ENCODE measurements at places on chromosomes 1 and 21.
A peak's percentile ranks its signal among the peaks of the same experiment; 100 is the strongest.

DNA sequence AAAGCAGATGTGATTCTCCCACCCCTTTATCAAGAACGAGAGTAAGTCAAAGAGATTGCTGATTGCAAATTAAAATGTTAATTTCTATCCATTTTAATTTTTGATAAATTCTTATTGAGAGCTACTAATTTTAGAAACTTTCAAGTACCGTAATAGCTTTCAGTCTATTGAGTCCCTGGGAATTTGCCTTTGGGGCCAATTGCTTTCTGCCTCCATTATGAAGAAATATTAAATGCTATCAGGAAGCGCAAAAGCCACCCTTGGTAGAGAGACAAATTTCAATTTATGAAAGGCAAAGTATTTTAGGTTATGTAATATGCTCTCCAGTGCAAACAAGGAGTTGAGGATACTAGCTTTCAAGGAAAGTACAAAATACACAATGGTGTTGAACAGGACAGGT is 332.2 kb downstream of the RGS7 start:
- DNase-seq = no peak

DNA sequence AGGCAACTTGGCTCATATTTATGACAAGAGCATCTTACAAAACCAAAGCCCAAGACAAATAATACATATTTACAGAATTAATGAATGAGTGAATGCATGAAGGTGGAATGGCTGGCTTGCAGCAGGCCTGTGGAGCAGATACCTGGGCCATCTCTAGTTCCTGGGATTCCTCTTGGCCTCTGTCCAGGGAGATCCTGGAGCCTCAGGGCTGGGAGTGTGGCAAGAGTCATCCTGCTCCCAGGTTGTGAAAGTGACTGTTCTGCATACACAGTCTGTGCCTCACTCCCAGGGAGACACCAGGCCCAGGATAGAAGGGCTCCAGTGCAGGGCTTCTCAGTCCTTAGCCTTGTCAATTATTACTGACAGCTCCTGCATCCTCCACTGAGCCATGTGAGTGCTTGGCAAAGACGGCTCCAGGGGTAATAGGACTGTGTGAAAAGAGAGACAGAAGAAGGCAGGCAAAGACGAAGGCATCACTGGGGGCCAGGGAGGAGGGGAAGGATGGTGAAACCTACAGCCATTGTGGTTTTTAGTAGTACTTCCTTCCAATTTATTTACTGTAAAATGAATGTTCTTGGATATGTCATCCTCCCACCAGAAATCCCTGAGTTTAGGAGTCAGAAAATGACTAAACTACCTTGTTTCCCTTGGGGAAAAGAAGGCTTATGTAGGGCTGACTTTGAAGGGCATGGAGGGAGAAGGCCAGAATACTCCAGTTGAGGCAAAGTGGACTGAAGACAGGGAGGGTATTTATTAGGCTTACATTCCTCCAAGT is 14.3 kb upstream of the KPRP start:
- DNase-seq = no peak

- no peak for DNase-seq
These were observed 29.4 kb downstream of the SPSB1 start for GRCh38 chr1:9321986-9322660.

- no peak for DNase-seq
These were observed 17.1 kb downstream of the RGL1 start for GRCh38 chr1:183821889-183822611.

DNA sequence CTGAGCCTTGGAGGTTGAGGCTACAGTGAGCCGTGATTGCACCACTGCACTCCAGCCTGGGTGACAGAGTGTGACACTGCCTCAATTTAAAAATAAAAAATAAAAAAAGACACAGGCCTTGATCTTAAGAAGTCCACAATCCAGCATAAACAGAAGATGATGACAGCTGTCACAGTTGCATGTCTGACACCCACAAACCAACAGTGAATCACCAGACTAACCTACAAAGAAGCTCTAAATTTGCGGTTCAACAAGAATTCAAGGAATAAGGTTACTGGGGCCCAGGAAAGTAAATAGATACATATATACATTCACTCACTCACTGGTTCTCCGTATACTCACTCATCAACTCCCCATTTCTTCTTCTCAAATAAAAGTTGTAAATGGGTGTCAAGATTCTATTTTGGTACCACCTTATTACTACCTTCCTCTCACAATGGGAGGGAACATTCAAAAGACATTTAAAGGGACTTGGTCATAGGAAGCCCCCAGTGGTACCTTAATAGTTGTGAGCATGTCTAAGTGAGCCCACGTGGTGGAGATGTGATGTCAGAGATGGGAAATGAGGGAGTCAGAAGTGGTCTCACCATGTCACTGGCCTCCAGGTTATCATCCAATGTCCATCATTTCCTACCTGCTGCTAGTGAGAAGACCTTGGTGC is 66.9 kb upstream of the PRDX6 start:
- DNase-seq = no peak

GRCh38 chr1:114482585-114482984 is 28.4 kb downstream of the TRIM33 start:
- DNase-seq = no peak

GRCh38 chr1:156601122-156601830 is at the start of gene GPATCH4:
Gene GPATCH4 (minus strand): TSS chr1:156601479.
- peak; percentile 53 for DNase-seq

DNA sequence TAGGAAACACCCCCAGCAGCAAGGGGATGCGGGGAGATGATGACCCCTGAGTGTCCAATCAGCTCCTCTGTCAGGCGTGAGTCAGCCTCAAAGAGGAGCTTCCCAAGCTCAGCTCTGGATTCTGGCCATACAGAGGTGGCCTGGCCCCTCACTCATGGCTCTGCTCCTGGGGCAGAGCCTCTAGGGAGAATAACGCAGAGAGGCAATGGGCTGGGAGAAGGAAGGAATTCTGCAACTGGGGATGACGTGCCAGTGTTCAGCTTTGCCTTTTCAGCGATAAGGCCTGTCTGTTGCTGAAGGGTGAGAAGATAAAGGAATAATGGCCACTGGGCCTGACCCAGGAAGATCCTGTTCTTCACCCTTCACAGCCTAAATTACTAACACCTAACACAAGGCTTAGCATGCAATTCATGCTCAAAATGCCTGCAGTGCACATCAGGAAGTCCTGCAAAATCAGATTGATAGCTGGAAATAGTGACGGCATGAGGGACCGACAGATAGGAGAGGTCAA is 92.2 kb downstream of the TBX19 start:
- no peak for DNase-seq

- DNase-seq = no peak
These were observed 1649.2 kb downstream of the AMY1C start for GRCh38 chr1:105398909-105399308.

GRCh38 chr1:81954534-81955020 is 153.8 kb downstream of the ADGRL2 start:
- no peak for DNase-seq

GRCh38 chr1:161305867-161306519 is 3.8 kb downstream of the MPZ start:
- DNase-seq = peak; percentile 80

- DNase-seq = no peak
These were observed 22.9 kb downstream of the SPSB1 start for GRCh38 chr1:9315411-9316079.

- DNase-seq = no peak
These were observed 2.3 kb downstream of the LDLRAD2 start for GRCh38 chr1:21814241-21814918.

GRCh38 chr1:237712586-237713157 is 178.1 kb downstream of the ZP4 start:
- DNase-seq = no peak

GRCh38 chr1:22241250-22241649 is 98.4 kb upstream of the WNT4 start:
- no peak for DNase-seq

GRCh38 chr1:44661781-44662682 is 12.2 kb downstream of the TMEM53 start:
- no peak for DNase-seq

DNA sequence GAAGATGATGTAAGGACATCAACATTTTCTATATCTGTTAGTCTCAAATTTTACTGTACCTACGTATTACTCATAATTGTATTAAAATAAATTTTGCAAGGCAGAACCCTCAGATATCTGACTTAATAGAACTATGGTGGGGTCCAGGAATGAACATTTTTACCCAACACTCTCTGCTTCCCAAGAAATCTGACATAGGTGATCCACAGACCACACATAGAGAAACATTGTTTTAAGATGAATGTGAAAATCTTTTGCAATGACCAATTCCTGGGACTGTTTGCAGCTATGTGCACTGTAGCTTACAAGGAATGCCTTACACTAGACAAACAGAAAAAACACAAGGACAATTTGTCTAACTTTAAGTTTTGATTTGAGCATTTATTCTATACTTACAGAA is 645.6 kb upstream of the ADGRL2 start:
- DNase-seq = no peak

DNA sequence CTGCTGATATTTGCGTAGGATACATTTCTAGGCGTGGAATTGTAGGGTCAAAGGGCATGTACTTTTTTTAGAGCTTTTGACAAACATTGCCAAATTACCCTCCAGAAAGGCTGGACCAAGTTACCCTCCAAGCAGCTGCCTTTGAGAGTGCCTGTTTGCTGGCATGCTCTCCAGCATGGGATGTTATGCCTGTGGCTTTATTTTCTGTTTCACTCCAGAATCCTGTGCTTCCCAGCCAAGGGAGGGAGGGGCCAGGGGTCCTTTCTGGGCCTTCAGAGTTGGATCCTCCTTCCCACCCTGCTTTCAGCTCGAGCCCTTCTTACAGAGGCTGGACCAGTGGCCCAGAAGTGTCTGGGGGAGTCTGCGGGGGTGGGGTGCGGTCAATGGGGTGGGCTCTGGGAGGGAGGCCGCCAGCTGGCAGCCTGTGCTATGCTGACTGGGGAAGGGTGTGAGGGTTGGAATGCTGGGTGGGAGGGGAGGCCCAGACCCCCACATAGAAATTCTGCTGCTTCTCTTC is 81.2 kb downstream of the EPHB2 start:
- no peak for DNase-seq

- DNase-seq = no peak
These were observed 55.2 kb downstream of the SDC3 start for GRCh38 chr1:30853350-30853749.

- no peak for DNase-seq
These were observed 1.2 kb downstream of the PTPN14 start for GRCh38 chr1:214550013-214550856.

DNA sequence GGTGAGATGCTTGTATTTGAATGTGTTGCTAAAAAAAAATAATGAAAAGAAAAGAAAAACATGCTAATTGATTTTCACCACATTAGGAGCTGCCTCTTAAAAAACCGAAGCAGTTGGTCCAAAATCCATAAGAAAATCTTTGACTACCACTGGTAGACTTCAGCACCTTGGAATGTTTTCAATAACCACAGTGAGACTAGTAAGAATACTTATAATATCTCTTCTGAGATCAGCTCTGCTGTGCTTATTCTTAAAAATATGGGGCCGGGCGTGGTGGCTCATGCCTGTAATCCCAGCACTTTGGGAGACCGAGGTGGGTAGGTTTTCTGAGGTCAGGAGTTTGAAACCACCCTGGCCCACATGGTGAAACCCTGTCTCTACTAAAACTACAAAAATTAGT is 15.1 kb downstream of the NFYC start:
- DNase-seq = no peak

DNA sequence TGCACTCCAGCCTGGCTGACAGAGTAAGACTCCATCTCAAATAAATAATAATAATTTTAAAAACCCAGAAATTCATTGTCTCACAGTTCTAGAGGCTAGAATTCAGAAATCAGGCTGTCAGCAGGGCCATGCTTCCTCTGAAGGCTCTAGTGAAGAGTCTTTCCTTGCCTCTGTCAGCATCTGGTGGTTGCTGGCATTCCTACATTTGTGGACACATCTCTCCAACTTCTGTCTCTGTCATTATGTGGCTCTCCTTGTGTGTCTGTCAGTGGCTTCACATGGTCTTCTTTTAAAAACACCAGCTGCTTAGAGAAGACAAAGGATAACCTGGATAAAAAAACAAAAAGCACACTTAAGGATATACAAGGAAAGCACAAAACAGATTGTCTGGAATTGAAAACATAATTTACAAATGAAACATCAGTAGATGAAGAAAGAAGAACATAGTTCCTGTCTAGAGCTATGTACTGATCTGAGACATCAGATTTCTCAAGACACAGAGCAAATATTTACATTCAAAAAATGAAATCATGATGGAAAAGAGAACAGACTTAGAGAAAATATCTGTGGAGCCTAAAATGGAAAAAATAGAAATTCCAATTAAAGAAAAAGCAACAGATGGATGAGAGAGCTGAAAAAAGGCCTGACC is 32.7 kb upstream of the ASB17 start:
- no peak for DNase-seq

DNA sequence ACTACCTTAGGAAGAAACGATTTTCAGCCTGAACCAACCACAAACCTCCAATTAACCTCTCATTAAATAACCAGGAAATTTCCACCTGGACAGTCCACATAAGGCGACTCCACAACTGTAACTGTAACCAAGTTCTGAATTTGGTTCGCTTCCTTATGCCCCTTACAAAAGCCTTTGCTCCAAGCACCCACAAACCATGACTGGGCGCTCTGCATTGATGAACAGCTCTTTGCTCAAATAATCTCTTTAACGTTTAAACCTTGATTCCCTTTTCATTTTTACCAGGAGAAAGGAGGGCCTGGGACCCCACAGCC is 38.2 kb upstream of the ZNF124 start:
- DNase-seq = no peak

DNA sequence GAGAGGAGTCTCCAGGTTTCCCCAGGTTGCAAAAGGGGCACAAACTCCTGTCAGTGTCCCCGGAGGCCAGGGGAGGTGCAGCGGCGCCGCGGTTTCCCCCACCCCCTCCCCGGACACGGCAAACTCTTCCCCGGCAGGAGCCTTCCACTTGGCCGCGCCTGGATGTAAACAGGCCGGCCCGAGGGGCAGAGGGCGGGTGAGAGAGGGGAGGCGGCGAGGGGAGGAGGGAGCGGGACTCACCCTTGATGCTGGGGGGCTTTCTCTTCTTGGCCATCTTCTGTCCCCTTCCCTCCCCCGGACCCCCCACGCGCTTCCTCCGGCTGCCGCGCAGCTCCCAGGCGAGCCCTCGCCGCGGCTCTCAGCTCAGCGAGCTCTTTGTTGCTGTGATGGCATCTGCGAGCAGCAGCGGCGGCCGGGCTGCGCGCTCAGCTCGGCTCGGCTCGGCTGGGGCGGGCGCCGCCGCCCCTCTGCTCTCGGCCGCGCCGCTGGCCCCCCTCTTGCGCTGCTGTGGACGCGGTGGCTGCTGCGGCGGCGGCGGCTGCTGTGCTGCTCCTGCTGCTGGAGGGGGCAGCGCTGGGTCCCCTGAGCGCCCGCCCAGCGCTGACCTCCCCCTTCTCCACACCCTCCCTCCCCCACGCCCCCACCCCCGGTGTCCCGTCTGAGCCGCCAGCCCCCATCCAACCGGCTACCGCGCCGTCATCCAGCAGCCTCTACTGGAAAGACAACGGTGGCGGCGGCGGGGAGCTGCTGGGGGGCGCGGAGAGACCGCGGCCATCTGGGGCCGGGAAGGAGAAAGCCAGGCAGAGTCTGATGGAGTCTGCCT is 4.9 kb upstream of the SLC44A5 start:
- DNase-seq = no peak

GRCh38 chr1:11518791-11519628 is 40.1 kb downstream of the DISP3 start:
- DNase-seq = no peak

GRCh38 chr1:10824821-10825540 is 28.5 kb upstream of the CASZ1 start:
- no peak for DNase-seq

- no peak for DNase-seq
These were observed 296.3 kb downstream of the PTBP2 start for GRCh38 chr1:97017895-97018294.

GRCh38 chr1:227343727-227344551 is 25.6 kb upstream of the CDC42BPA start:
- DNase-seq = no peak

GRCh38 chr21:32192291-32193097 is 86.4 kb downstream of the MIS18A start:
- DNase-seq = no peak

GRCh38 chr1:36284517-36284916 is 21.7 kb upstream of the SH3D21 start:
- DNase-seq = no peak

Measured in stimulated activated CD4-positive, alpha-beta T cell treated with anti-CD3 and anti-CD28 coated beads, Interleukin-1b, Interleukin-23, amount 100 ng/mL, for 24 hours (primary cell).